ENCODE measurements at places on chromosomes 13 and 19.
A peak's percentile ranks its signal among the peaks of the same experiment; 100 is the strongest.

DNA sequence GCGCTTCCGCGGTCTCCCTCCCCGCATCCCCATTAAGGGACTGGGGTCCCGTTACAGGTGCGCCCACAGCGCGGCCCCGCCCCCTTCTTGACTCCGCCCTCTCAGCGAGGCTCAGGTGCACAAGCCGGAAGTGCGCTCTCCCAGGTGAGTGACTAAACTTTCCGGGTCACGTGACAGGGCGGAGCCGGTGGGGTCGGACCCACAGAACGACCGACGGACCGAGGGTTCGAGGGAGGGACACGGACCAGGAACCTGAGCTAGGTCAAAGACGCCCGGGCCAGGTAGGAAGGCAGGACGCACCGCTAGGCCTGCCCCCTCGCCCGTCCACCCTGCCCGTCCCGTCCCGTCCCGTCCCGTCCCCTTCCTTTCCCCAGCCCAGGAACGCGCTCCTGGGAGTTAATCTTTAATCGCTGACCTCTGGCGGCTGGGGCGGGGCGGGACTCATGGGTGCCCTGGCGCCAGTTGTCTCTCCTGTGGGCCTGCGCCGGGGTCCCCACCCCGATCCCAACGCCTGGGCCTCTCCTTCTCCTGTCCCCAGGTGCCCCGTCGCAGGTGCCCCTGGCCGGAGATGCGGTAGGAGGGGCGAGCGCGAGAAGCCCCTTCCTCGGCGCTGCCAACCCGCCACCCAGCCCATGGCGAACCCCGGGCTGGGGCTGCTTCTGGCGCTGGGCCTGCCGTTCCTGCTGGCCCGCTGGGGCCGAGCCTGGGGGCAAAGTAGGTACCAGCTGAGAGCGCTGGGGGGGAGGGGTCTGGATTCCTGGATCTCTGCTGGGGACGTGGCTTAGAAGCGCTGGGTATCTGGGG lies at the start of gene CRB3:
TSS of gene CRB3 (plus strand) at position 202 of the 804 bp plus-strand sequence. CDS start at position 633, 431 bp downstream.
- DNase-seq: no peak

GRCh38 chr19:17530586-17530985 lies 19.1 kb downstream of the PGLS start:
- DNase-seq: no peak

DNA sequence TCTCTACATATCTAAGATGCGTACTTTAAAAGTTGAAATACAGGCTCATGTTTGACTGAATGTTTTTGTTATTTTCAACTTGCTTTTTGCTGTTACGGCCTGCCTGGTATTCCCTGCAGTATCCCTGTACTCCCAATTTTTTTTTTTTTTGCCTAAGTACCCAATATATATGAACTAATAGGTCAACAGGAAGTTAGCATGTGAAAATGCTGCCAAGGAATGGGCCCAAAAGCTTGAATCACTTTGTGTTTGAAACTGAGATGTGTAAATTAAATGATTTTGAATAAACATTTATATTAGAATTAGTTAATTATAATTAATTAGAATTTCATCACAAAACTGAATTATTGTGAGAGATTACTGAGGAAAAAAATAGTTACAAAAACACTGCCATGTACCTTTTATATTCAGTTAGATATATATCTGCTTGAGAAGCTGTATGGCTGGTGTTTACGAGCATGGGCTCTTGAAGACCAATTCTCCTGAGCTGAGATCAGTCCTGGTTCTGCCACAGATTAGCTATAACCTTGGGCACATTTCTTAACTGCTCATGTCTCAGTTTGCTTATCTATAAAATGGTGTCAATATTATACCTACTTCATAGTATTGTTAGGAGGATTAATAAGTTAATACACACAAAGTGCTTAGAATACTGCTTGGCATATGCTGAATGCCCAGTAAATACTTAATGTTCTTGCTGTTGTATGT lies 16.0 kb downstream of the TDRD3 start:
- DNase-seq: no peak

- peak; percentile 69 for DNase-seq
Measured at GRCh38 chr19:40592170-40592569, 9.0 kb upstream of the LTBP4 start.
